ENCODE measurements at places on chromosomes 3 and 15. TPM values are rescaled to one million over a fixed set of nuclear protein-coding genes. Genes with fewer than 3 reads are reported as not detected.

SLC35G2 gene
- total RNA-seq = 4.2 TPM

PLSCR4 gene
- 55.6 TPM for total RNA-seq

LHFPL4 gene
- total RNA-seq = not detected

PODXL2 gene
- total RNA-seq = 9.2 TPM

PPARG gene
- 8.2 TPM for total RNA-seq

GOLGA8T gene
- not detected for total RNA-seq

XCR1 gene
- total RNA-seq = not detected

MYZAP gene
- 3.5 TPM for total RNA-seq

HRH1 gene
- total RNA-seq = 9.6 TPM

P2RY1 gene
- total RNA-seq = 16.9 TPM

RMDN3 gene
- 24.5 TPM for total RNA-seq

DPPA4 gene
- 1.7 TPM for total RNA-seq

CPEB1 gene
- total RNA-seq = 1.1 TPM

SPINT1 gene
- total RNA-seq = 49.2 TPM

LTF gene
- total RNA-seq = 13.0 TPM

CBLB gene
- total RNA-seq = 59.4 TPM

IL17RD gene
- total RNA-seq = 46.1 TPM

MORF4L1 gene
- total RNA-seq = 604 TPM

MYO5C gene
- total RNA-seq = 11.0 TPM

MRPL46 gene
- total RNA-seq = 25.2 TPM

PPP1R14D gene
- not detected for total RNA-seq

ADAMTS9 gene
- total RNA-seq = 165 TPM

TMEM266 gene
- not detected for total RNA-seq

GP9 gene
- total RNA-seq = not detected

OIP5 gene
- total RNA-seq = 2.9 TPM

DGKG gene
- total RNA-seq = 2.2 TPM

ARHGEF26 gene
- total RNA-seq = 18.4 TPM

NSUN3 gene
- 14.2 TPM for total RNA-seq

APBA2 gene
- total RNA-seq = 8.1 TPM

WDR93 gene
- not detected for total RNA-seq

CCR3 gene
- total RNA-seq = 0.51 TPM

MESP1 gene
- total RNA-seq = 0.31 TPM

GRAMD1C gene
- 7.3 TPM for total RNA-seq

LRRC34 gene
- total RNA-seq = 4.3 TPM

ZNF385D gene
- 5.4 TPM for total RNA-seq

OPA1 gene
- total RNA-seq = 85.6 TPM

HYAL1 gene
- total RNA-seq = 1.2 TPM

IMPG2 gene
- total RNA-seq = 2.1 TPM

APH1B gene
- 12.7 TPM for total RNA-seq

HEXA gene
- total RNA-seq = 59.5 TPM

SLC9C1 gene
- 3.2 TPM for total RNA-seq

HMG20A gene
- total RNA-seq = 45.3 TPM

CFAP20DC gene
- 4.2 TPM for total RNA-seq

TP63 gene
- total RNA-seq = 43.2 TPM

MCF2L2 gene
- total RNA-seq = 2.6 TPM

FSTL1 gene
- total RNA-seq = 799 TPM

All from tongue (tissue), 3 donors.